ENCODE measurements at places on chromosomes 12 and 14.

DNA sequence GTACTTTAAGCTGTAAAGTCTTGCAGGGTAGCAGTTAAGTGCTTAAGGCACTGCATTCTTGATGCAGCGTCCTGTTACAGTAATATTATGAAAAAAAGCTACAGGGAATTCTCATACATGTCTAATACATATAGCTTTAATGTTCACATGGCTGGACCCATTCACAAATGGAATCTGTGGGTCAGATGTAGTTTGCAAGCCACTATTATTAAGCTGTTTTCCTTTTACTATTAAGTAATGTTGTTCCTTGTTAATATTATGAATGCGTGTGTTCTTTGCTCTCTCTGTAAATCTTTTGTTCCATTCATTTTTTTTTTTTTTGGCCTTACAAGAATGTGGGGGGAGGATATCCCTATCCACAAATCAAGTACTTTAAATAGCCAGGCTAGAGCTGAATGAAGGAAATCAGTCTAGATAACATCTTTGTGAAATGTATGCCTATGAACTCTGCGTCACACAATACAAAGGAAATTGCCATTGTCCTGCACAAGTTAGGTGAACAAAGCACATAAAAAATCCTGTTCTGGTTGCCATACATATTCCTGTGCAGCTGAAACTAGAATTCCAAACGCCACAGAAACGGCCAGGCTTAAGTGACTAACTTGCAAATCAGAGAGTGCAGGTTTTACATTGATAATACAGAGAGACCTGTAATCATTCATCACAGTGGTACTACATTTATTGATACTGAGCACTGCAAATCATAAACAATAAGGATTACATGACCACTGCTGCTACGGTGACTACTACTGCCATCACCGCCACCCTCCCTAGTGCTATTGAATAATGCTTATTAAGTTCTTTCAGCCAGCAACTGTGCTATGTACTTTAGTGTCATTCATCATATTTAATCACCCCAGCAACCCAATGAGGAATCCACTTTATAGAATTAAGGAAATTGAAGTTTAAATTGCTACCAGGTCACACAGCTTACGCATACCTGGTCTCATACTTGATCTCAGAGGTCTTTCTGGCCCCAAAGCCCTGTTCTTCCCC, 111.9 kb downstream of the HMGA2 start:
- DNase-seq = no peak

DNA sequence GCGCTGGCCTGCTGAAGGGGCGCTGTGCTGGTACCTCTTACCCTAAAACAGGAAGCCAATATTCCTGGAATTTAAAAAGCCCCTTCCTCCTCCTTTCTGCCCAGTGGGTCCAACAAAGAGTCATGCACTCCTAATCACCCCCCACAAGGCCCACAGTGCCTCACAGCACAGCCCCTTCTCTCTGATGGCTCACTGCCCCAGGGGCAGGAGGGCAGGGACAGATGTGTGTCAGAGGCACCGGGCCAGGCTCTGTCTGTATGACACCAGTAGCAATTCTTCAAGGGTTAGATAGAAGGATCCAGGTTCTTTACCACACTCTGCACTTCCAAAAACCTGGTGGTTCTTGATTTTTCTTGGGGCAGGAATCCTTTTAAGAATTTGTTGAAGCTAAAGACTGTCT, 8.9 kb downstream of the MYH6 start:
- no peak for DNase-seq

GRCh38 chr14:64632056-64632455, 72.2 kb upstream of the PLEKHG3 start:
- no peak for DNase-seq

DNA sequence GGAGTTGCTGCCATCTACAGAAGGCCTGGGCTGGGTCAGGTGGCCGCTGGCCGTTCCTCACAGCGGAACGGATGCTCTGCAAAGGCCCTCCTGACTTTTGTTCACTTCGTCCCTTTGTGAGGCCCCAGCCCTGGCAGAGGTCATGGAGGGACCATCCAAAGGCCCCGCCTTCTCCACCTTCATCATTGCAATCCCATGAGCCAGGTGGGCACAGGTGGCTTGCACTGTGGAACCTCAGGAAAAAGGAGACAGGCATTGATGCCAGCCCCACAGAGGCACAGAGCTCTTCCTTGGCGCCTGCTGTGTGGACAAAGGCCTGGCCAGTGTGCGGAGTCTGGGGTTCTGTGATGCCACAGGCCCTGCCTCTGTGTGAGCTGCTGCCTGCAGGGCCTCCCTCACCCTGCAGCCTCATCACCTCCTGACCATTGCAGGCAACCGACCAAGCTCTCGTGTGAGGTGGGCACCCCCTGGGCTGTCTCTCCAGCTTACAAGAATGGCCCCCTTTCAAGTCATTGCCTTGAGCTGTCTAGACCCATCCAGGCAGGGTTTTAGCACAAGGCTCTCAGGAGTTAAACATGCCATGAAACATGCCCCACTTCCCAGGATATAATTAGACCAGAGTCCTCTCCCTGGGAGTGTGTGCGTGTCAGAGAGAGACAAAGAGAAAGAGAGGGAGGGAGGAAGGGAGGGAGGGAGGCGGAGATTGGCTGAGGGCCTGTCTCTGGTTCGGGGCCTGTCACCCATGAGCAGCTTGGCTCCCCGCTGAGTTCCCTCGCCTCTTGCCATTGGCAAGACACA, 19.3 kb downstream of the NFKBIA start:
- no peak for DNase-seq

- DNase-seq = no peak
Measured at GRCh38 chr14:54349713-54350112, 47.1 kb upstream of the CDKN3 start.

DNA sequence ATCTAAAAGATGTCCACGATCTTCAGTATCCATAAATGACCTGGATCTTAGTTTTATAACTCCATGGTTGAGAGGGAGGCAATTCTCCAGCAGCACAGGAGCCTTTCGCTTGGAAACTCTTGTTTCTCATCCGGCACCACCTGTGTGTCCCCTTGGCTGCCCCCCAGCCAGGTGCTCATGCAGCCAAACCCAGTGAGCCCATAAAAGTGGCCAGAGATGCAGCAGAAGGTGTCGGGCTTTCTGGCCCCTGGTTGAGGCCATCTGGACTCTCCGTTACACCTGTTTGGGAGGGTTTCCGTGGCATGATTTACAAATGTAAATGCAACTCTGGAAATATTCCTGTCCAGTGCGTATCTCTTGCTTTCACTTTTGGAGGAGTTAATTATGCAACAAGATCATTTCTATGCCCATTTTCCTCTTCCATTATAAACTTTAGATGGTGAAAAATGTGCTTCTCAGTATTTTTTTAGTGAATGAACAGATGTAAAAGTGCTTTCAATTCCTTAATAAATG, 291.1 kb downstream of the DIO2 start:
- DNase-seq = no peak

GRCh38 chr12:64652346-64652745, 42.1 kb downstream of the RASSF3 start:
- DNase-seq = no peak

- DNase-seq = no peak
Measured at GRCh38 chr12:108201808-108202207, 72.7 kb downstream of the WSCD2 start.

- no peak for DNase-seq
Measured at GRCh38 chr14:64878837-64879634, 671 bp downstream of the SPTB start.

DNA sequence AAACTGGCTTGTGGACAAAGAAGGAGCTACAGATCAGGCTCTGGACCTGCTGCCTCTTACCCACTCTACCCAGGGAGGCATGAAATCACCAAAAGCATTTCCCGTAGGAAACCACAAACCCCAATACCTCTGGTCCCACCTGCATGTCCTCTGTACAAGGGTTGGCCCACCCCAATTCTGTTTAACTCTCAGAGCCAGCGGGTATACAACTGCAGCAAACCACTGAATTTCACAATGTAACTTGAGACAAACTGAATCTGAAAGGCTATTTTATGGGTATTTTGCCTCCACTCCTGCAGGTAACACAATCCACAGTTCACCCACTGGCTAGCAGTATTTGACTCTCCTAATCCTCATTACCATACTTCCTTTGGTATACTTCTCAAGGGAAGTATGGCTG, 16.5 kb downstream of the SIX1 start:
- DNase-seq = no peak

GRCh38 chr14:70201994-70202393, 13.2 kb upstream of the SLC8A3 start:
- DNase-seq = no peak

DNA sequence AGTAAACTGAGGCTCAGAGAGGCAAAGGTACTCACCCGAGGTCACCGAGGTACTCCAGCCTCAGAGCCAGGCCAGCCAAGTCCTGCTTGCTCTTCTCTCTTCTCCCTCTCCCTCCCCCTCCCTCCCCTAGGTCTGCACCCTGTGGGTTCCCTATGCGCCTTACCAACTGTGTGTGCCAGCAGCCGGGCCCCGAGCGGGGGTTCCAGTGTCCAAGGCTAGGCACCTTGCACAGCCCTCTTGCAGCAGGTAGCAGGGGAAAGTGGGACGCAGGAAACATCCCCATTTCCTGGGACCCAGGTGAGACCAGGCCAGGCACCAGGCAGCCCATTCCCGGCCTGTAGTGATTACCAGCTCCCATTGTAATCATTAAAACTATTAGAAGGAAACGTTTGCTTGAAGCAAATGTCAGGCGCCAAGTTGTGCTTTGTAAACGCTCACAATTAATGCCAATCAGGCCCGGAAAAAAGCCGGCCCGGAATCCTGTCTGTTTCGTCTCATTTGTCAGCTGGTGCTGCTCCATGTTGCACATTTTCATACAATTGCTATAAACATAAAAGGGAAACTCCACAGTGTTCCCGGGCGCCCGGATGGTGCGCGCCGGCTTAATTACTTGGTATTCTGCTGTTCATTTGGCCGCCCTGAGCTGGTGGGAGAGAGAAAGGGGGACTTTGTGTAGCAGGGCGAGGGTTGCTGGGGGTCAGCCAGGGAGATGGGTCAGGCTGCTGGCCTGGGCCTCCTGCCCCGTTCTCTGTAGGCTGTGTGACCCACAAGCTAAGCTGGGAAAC, 11.9 kb downstream of the FAM222A start:
- DNase-seq = no peak

DNA sequence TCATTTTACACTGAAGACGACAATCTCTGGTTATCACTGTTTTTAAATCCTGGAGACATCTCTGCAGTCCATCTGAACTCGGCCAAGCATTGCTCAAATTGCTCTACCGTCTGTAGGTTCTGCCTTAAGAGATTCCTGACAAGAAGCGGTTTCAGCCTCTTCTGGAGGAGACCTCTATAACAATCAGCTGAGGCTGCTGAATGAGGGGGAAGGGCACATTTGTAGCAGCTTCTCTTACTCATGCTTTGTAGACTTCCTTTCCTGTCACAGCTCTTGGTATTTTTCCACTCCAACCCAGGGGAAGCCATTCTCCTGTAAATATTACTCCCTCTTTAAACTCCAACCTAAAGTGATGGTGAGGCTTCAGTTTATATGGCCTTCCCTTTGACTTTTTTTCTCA, 3.0 kb downstream of the ARG2 start:
- DNase-seq = no peak
